ENCODE measurements at places on chromosomes 3 and 15.

DNA sequence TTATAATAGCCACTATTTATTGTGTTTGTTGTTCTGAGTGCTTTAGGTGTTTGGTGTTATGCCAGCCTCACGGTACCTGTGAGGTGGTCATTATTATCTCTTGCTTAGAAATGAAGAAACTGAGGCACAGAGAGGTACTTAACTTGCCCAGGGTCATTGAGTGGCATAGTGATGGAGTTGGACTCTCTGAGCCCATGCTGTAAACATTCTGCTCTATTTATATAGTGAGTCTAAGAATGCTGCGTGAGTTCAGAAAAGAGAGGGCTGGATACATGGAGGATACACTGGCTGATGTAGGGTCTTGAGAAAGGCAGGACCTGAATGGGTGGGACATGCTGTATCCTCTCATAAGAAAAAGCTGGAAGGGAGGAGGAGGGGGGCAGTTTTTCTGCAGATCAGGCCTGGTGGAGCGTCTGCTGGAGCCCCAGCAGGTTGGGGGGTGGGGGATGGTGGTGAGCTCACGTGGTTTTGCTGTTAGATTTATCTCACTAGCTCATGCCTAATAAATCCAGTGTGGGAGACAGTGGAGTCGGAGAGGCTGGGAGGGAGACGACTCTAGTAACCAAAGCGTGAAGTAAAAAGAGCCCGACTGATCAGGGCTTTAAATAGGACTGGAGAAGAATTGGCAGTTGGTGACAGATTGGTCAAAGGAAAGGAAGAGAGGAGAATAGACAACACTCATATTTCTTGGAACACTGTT is 16.0 kb downstream of the MED12L start:
- DNase-seq: no peak

- no peak for DNase-seq
Measured at GRCh38 chr3:168024537-168024941, 71.2 kb downstream of the GOLIM4 start.

DNA sequence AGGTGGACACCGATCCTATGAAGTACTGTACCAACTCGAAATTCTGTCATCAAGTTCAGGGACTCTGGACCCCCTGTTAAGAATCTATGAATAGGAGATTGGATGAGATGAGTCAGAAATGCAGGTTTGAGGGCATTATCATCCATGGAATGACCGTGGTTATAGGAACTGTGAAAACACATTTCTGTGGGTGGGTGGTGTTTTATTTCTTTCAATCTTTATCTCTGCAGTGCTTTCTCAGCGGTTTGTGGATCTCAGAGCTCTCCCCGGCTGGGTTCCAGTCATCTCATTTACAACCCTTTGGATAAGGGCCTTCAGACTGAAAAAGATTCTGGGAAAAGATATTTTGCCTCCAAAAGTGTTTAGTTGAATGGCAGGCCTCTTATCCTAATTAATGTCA is 5.4 kb upstream of the ABHD17C start:
- no peak for DNase-seq

DNA sequence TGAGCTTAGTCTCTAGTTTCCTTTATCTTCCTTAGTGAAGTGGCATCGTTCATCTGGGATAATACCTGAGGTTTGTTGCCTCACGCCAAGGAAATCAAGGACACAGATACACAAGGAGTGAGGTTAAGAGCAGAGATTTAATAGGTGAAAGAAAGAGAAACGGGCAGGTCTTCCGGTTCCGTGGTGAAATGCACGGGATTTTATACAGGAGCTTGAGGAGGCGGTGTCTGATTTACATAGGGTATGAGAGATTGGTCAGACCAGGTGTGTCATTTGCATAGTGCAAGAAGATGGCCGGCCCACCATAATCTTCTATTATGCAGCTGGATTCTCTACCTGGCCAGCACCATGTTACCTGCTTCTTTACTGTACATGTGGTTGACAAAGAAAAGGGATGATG is 17.2 kb downstream of the ARRDC4 start:
- no peak for DNase-seq

GRCh38 chr3:4392992-4393391 is 74.1 kb downstream of the SUMF1 start:
- DNase-seq: no peak

DNA sequence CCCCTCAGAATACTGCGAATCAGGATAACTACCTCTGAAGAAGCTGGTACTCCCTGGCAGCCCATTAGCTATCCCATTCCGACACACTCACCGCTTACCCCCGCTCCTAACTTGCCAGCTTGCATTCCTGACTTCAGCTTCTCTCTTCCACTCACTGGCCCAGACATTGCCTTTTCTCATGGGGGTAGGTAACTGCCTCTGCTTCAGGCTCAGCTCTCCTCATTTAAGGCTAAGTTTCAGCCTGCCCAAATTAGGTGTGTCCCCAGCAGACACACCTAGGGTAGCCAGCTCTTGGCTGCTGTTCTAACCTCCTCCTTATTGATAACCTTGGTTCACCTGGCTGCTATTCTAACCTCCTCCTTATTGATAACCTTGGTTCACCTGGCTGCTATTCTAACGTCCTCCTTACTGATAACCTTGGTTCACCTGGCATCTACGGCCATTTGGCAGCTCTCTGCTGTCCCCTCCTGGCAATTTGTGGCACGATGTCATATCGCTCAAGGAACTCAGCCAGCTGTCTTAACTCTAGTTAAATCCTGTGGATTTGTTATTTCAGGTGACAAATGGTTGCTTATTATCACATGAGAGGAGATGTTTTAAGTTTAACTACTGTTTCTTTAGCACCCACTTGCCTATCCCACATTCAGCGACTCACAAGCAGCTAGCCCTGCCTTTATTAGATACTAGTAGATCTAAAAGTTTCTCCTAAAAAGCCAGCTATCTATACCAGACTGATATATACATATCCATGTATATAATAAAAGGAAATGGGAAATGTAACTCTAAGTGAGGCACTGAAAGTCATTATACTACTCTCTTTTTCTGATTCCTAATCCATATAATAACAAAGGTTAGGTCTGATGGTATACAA is 106.5 kb upstream of the ACP3 start:
- DNase-seq: peak; percentile 25

GRCh38 chr3:78689378-78689777 is 1078.4 kb downstream of the ROBO1 start:
- no peak for DNase-seq

DNA sequence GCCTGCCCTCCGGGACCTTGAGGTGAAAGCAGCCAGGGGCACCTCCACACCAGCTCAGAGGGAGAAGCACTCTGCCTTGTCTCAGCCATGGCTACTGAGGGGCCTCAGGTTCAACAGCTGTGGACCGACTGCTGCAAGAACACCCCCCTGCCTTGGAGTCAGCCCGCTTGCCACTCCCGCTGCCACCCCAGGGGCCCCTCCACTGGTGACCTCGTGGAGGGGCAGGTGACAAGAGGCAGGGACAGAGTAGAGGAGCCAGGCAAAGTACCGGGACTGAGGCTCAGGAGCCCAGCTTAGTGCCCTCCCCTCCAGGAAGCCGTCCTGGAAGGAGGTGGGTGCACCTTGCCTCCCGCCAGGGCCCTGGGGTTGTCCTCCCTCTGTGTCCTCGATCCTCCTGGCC is 79.6 kb upstream of the RPL32 start:
- no peak for DNase-seq

- no peak for DNase-seq
Measured at GRCh38 chr3:194985031-194985578, 285.9 kb downstream of the XXYLT1 start.

GRCh38 chr3:59412516-59412915 is 362.7 kb upstream of the CFAP20DC start:
- no peak for DNase-seq

GRCh38 chr3:122996038-122996580 is 31.5 kb downstream of the SEMA5B start:
- DNase-seq: no peak

- no peak for DNase-seq
Measured at GRCh38 chr3:169869484-169870220, at the start of gene LRRC31. LRRC31 (minus strand) TSS chr3:169869935; CDS start chr3:169869807, 128 bp downstream.

GRCh38 chr15:41256577-41257038 is 25.5 kb downstream of the CHP1 start:
- DNase-seq: no peak

DNA sequence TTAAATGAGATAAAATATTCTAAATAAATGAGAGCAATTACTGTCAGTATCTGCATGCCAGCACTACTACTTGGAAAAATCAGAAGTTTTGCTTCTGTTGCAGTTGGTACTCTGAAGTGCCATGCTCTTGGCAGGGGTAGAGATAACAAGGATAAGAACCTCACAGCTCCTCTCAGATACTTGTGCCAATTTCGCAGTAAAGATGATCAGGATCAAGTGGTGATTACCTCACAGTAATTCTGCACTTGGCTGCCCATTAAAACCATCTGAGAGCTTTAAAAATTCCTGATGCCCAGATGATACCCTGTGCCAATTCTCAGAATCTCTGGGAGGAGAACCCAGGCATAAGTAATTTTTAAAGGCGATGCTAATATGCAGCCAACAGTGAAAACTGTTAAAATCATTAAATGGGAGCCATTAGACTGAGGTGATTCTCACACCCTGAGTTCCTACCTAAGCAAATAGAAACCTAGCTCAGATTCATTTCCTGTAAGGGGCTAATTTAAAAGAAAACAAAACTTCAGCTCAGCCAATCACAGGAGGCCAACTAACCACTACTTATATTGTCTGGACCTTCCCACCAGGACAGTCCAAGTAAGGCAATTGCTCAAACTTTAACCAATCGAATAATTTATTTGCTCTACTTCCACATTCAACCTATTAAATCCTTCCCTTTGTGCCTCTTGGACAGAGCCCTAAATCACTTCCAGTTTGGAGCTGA is 171.2 kb downstream of the KCNMB2 start:
- DNase-seq: no peak

DNA sequence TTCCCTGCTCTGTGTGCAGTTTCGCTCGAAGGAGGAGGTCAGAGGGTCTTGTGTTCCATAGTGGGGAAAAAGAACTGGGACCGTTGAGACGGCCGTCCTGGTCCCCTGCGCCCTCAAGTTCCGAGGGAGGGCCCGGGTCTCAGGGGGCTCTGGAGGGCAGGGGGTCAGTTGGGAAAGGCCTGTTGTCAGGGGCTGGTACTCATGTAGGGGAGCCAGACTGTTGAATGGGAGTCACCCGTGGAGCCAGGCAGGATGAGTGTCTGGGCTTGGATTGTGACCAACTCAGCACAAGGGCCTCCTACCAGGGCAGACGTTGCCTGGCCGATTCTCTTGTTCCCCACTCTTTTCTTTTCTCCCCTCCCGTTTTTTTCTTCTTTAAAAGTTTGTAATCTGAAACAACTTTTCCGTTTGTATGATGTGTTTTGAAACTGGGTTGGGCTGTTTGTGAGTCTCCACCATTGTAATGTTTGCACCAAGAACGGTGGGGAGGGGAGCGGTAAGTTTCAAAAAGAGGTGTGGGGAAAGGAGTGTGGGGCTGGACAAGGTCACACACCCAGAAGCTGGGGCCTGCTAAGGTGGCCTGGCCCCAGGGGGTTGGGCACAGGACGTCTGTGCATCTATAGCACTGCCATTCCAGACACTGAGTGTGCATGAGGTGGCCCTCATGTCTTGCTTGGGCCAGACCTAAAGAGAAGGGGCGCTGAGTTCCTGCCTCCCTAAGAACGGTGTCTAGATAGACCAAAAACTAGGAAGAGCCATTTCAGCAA is 1.1 kb downstream of the CMTM7 start:
- no peak for DNase-seq

- DNase-seq: no peak
Measured at GRCh38 chr3:133007601-133008000, 30.6 kb upstream of the TMEM108 start.

GRCh38 chr3:46835491-46835890 is 27.8 kb downstream of the MYL3 start:
- DNase-seq: no peak

DNA sequence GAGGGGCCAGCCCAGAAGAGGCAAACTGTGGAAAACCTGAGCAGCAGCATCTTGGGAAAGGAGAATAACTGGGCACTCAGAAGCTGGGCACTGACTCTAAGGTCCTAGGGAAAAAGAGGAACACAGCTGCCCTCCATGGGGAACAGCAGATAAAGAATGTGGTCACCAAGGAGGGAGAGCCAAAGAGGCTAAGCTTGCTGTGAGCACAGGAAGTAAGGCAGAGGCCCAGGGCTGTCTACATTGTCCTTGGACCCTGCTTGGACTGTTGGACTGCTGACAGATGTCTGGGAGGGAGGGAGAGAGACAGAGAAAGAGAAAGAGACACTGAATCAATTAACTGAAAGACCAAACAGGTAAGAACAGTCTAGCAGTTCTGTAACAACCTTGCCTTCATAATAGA is 4.5 kb upstream of the MNS1 start:
- DNase-seq: no peak

- no peak for DNase-seq
Measured at GRCh38 chr3:47359323-47359722, 21.5 kb upstream of the PTPN23 start.

DNA sequence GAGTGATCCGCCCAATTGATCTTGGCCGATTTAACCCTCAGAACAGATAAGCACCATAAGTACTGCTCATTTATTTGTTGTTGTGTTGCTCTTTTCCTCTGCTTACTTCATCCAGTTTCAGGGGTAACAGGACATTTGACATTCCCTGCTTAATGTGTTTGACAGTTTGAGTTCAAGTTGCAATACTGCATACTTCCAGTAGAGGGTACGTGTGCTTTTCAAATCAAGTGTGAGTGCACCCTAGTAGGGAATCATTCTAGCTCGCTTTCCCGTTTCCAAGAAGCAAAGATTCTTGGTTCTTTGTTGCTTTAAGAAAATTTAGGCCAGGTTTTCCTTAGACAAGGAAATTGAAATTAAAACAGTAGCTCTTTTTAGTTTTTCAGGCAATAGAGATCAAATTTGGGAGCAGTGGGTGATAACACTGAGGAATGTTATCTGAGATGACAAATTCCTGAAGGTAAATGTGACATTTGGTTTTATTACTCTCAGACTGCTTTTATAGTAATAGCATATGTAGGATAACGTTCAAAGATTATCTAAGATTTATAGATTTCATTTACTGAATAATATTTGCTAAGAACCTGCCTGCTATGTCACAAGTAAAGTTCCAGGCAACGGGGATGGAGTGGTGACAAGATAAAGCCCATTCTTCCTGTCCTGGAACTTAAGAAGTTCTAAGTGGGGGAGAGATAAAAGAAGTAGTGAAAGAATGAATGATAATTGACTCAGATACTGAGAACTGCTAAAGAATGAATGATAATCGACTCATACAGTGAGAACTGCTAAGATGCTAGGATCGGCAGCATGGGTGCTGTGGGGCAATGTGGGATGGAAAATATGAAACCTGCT is 73.3 kb downstream of the SYNPR start:
- no peak for DNase-seq

DNA sequence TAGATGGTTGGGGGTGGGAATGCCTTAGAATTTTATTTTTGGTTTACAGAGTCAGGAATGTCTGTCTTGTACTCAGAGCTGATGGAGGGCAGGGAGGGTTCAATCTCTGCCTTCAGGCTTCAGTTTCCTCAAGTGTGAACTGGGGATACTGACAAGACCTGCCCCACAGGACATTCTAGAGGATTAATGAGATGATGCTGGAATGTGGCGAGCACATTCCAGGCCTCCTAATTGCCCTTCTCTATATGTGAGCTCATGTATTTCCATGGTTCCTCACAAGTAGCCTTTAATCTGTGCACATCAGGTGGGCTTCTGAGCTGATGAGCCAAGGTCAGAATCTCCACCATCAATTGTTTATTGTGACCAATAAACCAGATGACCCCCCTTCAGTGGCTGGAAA is 90.4 kb downstream of the CACNA2D3 start:
- no peak for DNase-seq

- no peak for DNase-seq
Measured at GRCh38 chr3:70281663-70282062, 30.8 kb downstream of the MDFIC2 start.

GRCh38 chr3:183098536-183099025 is 715 bp downstream of the MCCC1 start:
- no peak for DNase-seq

GRCh38 chr15:91970142-91970541 is 116.6 kb downstream of the SLCO3A1 start:
- DNase-seq: no peak

GRCh38 chr15:23687143-23687470 is at the start of gene NDN:
NDN (minus strand) TSS chr15:23687305; CDS start chr15:23687217, 88 bp downstream.
- peak; percentile 51 for DNase-seq

Data from progenitor cell of endocrine pancreas (in vitro differentiated cells).